ENCODE measurements at places on chromosomes 2 and 18. TPM values are rescaled to one million over a fixed set of nuclear protein-coding genes. Genes with fewer than 3 reads are reported as not detected.
A peak's percentile ranks its signal among the peaks of the same experiment; 100 is the strongest.

GRCh38 chr2:163518762-163519161 is 217.0 kb downstream of the FIGN start:
- DNase-seq = no peak
- H3K36me3 ChIP-seq = no peaks in the 10 kb centered on the region
- H3K4me1 ChIP-seq = no peaks in the 10 kb centered on the region
- no peak overlapping the region for H3K27ac ChIP-seq
- H3K4me3 ChIP-seq = no peak overlapping the region
- no peaks in the 10 kb centered on the region for H3K27me3 ChIP-seq

DNA sequence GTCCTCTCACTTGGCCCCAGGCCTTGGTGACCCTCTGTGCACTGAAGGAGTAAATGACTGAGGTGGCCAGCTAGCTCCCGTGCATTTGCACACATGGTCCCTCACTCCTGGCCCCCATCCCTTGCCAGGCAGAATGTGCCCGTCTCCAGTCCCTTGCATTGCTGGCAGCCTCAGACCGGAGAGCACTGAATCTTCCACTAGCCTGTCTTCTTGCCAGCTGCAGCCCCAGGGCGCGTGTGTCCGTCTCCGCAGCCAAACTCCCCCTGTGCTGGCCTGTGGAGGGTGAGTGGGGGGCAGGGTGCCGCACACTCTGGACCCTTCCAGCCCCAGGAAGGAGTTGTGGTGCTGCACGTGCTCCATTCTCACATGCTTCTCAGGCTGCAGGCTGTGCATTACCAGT is 35.9 kb downstream of the INPP4A start:
- H3K4me3 ChIP-seq = no peak overlapping the region
- no peaks in the 10 kb centered on the region for H3K27me3 ChIP-seq
- no peak for DNase-seq
- peaks cover 13% of the 10 kb centered on the region for H3K4me1 ChIP-seq
- no peaks in the 10 kb centered on the region for H3K36me3 ChIP-seq

DNA sequence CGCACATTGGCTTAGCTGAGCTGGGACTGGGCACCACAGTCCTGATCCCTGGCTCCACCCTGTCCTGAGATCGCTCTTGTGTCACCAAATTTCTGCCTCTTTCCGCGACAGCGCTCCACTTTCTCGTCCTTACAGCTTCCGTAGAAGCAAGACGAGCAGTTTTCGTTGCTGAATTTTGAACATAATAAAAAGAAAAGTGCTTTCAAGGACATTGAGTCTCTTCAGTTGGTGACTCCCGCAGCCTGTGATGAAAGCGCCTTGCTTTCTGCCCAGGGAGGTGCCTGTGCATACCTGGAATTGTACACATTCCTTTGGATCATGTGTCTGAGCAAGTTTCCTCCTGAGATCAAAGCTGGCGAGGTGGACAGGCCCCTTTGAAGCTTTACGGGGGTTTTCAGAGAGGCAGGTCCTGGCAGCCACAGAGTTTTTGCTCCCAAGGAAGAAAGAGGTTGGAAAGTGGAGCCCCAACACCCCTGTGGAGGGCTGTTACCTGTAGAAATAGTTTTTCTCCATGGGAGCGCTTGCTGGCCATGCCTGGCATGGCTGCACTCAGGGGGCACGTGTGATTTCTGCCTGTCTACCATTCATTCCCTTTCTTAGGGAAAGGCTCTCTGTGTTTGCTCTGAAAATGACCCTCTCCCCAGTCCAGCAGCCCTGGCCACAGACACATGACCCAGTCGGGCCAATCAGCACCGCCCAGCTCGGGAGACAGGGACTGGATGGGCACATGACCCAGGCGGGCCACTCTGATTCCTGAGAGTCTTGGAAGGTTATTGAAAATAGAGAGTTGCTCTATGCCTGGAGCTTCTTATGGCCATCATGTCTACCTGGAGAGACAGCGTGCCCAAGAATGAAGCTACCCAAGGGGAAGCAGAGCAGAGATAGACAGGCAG is 115.6 kb upstream of the OTOS start:
- no peak for DNase-seq
- no peaks in the 10 kb centered on the region for H3K36me3 ChIP-seq
- no peak overlapping the region for H3K4me3 ChIP-seq
- H3K27me3 ChIP-seq = no peaks in the 10 kb centered on the region
- H3K27ac ChIP-seq = no peak overlapping the region

TWSG1 gene
- total RNA-seq = 20.9 TPM

DNA sequence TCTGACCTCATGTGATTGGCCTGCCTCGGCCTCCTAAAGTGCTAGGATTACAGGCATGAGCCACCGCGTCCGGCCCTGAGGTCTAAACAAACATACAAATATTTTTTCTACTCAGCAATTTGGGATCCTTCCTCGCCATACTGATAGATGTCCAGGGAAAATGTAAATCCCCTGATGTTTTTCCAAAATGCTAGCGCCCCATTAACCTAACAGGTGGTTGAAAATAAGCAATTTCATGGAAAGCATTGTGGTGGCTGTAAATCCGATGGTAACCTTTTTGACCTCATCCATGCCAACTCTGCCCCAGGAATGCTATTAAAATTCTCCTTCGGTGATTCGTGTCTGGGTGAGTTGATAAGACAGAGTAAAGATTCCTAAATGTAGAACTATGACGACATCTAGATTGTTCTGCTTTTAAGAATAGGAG is 19.3 kb downstream of the GEMIN6 start:
- no peak overlapping the region for H3K4me3 ChIP-seq
- no peak for DNase-seq
- H3K36me3 ChIP-seq = peaks cover 5% of the 10 kb centered on the region

KCNIP3 gene
- total RNA-seq = 3.6 TPM

GRCh38 chr2:219252084-219252483 is 959 bp upstream of the TUBA4B start:
- H3K27ac ChIP-seq = no peak overlapping the region
- peaks cover 59% of the 10 kb centered on the region for H3K27me3 ChIP-seq
- no peak for DNase-seq
- H3K4me1 ChIP-seq = peaks cover 12% of the 10 kb centered on the region
- no peak overlapping the region for H3K4me3 ChIP-seq
- H3K36me3 ChIP-seq = no peaks in the 10 kb centered on the region

- H3K36me3 ChIP-seq = no peaks in the 10 kb centered on the region
- no peak for DNase-seq
- H3K4me3 ChIP-seq = no peak overlapping the region
- no peaks in the 10 kb centered on the region for H3K27me3 ChIP-seq
Measured at GRCh38 chr2:178990533-178991241, 59.2 kb downstream of the CCDC141 start.

GALNT13 gene
- total RNA-seq = 1.4 TPM

AUP1 gene
- 93.2 TPM for total RNA-seq

DNA sequence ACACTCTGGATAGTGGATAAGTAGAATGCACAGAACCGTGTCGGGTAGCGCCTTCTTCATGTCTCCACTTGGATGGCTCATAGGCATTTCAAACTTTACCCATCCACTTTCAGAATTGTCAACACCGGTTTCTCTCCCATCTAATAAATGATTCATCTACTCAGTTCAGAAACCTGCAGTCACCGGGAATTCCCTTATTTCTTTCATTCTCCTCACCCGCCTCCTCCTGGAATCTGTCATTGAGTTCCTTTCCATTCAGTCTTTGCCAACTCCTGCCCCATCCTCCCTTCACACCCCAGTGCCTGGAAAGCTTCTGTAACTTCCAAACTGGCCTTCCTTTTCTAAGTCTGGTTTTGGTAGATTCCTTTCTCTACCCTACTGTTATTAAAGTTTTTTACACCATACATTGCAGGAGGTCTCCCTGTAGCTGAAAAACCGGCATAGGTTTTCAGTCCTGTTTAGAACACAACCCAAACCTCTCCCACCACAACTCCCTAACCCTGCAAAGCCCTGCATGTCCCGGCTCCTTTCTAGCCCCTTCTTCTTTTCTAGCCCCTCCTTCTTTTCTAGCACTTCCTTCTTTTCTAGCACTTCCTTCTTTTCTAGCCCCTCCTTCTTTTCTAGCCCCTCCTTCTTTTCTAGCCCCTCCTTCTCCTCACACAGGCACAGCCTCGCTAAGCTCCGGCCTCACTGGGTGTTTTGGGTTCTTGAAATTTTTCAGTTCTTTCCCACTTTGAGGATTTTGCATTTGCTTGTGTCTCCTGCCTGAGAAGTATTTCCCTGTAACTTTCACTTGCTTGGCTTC is 133.9 kb upstream of the KLHL14 start:
- no peaks in the 10 kb centered on the region for H3K36me3 ChIP-seq
- no peak overlapping the region for H3K4me3 ChIP-seq
- H3K27ac ChIP-seq = no peak overlapping the region
- DNase-seq = no peak

ZNF532 gene
- total RNA-seq = 66.5 TPM

DNA sequence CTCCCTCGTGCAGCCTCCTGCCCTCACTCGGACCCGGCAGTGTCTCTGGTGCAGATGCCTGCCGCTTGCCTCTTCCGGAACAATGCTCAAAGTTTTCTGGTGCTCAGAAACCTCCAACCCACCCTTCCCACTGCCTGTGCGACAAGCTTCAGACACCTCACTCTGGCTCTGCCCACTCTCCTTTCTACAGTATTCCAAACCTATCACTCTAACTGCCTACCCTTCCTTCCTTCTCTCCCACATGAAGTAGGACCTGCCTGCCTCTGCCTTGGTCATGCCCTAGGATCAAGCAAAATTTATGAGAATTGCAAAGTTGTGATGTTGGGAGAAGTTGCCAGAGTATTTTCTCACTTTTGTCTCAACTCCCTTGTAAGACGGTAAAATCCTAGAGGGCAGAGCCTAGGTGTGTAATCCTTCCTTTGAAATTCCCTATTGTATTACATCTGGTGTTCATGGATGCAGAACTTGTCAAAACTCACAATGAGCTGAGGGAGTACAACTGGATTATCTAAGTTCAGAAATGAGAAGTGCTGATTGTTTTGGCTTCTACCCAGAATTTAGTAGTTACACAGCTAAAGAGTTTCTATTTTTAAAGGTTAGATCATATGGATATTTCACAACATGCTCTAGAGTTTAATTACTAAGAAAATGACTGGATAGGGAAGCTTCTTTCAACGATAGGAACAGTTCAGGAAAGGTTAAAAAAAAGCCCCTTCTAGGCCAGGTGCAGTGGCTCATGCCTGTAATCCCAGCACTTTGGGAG is 7.2 kb downstream of the NPC1 start:
- DNase-seq = peak; percentile 65
- H3K27me3 ChIP-seq = no peaks in the 10 kb centered on the region
- no peaks in the 10 kb centered on the region for H3K36me3 ChIP-seq
- H3K27ac ChIP-seq = no peak overlapping the region
- H3K4me3 ChIP-seq = no peak overlapping the region
- H3K4me1 ChIP-seq = peaks cover 11% of the 10 kb centered on the region

LYPD6 gene
- total RNA-seq = 10.7 TPM

DNA sequence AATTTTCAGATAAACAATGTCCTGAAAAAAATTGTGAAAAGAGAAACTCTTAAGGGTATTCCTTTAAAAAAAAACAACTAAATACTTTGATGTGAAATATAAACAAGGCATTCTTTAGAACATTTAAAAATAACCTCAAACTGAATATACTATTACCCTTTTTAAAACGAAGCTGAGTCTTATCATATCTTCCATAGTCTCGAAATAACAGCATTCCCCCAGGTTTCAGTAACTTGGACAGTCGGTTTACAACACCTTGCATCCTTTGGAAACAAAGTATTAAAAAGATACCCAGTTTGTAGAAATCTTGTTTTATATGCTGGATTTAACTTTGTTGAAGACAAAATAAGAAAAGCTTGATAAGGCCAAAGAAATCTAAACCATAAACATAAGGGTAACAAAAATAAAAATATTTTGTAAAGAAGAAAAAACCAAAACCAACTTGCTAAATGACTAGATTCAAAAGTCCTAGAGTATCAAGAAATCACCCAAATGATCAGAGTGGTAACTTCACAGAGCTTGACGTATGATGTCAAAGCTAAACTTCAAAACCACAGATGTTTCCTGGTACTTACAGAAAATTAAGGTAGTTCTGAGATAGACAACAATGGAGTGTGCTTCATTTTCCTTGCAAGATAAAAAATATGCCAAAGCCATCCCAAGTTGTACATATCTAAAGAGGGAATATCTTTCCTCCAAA is 107.8 kb downstream of the METTL8 start:
- DNase-seq = no peak
- no peak overlapping the region for H3K27ac ChIP-seq
- H3K4me3 ChIP-seq = no peak overlapping the region
- no peaks in the 10 kb centered on the region for H3K4me1 ChIP-seq

ANTXR1 gene
- total RNA-seq = 36.0 TPM

OTX1 gene
- total RNA-seq = 0.14 TPM

DNA sequence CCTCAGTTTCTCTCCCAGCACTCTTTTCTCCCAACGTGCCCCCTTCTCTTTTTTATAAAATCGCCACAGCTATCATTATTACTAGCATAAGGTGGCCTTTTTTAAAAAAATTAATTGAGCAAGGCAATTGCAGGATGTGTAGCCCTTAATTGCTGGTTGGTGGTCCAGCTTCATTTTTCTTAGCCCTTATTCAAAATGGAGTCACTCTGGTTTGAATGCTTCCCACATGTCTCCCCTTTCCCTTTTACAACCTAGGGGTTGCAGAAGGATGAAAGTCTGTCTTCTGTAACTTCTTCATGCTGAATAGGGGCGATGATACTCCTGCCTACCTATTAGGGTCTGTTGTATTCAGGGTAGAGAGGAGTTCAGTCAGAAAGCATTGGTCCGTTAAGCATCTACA is 36.6 kb upstream of the PROKR1 start:
- DNase-seq = no peak
- no peaks in the 10 kb centered on the region for H3K4me1 ChIP-seq
- no peak overlapping the region for H3K4me3 ChIP-seq
- H3K36me3 ChIP-seq = no peaks in the 10 kb centered on the region
- H3K27me3 ChIP-seq = no peaks in the 10 kb centered on the region

DNA sequence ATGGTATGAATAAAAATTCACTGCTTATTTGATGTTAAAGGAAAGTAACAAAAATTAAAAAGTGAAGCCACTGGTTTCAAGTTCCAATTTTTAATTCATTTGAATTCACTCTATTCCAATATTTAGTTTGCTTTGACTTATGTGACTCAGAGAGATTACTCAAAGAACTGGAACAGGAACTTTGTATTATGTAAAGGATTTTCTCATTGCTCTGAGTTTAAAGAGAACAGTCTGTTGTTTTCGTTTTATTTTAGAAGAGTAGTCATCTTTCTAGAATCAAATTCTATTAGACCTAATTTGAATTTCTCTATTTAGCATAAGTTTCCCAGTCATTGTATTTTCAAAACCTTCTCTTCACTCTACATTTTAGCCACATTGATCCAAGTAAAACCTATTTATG is 300.1 kb upstream of the SLC8A1 start:
- no peaks in the 10 kb centered on the region for H3K4me1 ChIP-seq
- no peak overlapping the region for H3K4me3 ChIP-seq
- H3K27me3 ChIP-seq = no peaks in the 10 kb centered on the region
- H3K36me3 ChIP-seq = no peaks in the 10 kb centered on the region

GRCh38 chr2:219273937-219274336 is 5.2 kb upstream of the DNAJB2 start:
- no peak for DNase-seq
- peaks cover 11% of the 10 kb centered on the region for H3K27me3 ChIP-seq
- peak overlapping the region; percentile 84 for H3K27ac ChIP-seq
- no peak overlapping the region for H3K4me3 ChIP-seq
- H3K36me3 ChIP-seq = no peaks in the 10 kb centered on the region

Measured in cardiac muscle cell (in vitro differentiated cells and primary cell).